ENCODE measurements at places on chromosomes 11 and 22. TPM values are rescaled to one million over a fixed set of nuclear protein-coding genes. Genes with fewer than 3 reads are reported as not detected.

DNA sequence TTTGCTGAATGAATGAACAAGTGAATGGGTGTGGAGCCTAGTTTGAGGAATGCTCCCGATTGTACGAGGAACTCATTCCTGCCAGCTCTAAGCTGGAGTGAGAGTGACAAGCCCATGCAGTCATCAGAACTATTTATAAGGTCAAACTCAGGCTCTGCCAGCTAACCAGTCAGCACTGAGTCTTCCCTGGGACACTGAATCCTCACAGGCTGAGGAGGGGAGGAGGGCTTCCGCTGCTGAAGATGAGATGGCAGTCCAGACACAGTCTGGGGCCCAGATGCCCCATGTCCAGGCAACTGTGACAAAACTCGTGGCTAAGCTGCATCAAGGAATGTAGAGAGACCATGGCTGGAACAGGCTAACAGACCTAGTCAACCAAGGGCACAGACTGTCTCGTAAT, 4.0 kb downstream of the LRP4 start:
- DNase-seq: no peak

GRCh38 chr11:74139151-74139918, 31.5 kb downstream of the C2CD3 start:
- peak; percentile 9 for DNase-seq

GRCh38 chr11:75276186-75276585, 35.6 kb downstream of the TPBGL start:
- no peak for DNase-seq

- DNase-seq: no peak
Observed at GRCh38 chr22:16789860-16790493, 35.2 kb downstream of the XKR3 start.

DNA sequence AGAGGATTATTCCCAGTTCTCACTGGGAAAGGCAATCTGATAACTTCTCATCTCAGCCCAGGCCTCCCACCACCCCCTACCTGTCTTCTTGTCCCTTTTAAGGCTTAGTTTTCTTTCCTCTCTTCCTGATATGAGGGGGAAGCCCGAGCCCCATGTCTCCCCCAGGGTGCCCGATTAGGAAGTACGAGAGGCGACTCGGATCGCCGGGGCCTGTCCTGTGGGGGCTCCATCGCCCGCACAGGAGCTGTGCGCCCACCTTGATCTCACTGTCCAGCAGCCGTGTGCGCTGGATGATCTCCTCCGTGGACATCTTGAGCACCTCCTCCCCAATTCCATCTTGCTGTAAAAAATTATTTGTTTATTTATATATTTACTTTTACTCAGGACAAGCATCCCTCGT, 628 bp downstream of the PSMC3 start:
- DNase-seq: no peak

GRCh38 chr11:114215871-114216795, 80.1 kb upstream of the NNMT start:
- DNase-seq: no peak

TSPAN32 gene
- 0.18 TPM for polyA plus RNA-seq

DMC1 gene
- polyA plus RNA-seq: not detected

DNA sequence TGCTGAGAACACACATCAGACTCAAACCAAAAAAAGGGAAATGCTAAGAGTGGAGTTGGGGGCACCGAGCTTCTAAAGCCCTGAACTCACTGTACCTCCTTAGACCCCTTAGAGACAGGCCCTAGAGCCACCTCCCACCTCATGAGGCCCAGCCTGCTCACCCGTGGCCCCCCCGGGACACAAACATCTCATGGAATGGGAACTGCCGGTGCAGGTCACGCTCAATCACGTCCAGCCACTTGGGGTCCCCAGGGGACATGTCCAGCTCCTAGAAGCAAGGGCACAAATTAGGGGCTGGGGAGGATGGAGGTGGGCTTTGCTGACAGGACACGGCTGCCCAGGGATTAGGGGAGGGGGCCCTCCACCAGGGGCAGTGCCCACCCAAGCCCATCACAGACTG, 6.3 kb upstream of the CASTOR1 start:
- no peak for DNase-seq

- DNase-seq: no peak
Observed at GRCh38 chr11:5280582-5281102, 10.9 kb upstream of the HBE1 start.

OR4D10 gene
- polyA plus RNA-seq: not detected

GNAZ gene
- 5.4 TPM for polyA plus RNA-seq

- peak; percentile 58 for DNase-seq
Observed at GRCh38 chr11:70158201-70158600, 44.9 kb upstream of the FADD start.

DNA sequence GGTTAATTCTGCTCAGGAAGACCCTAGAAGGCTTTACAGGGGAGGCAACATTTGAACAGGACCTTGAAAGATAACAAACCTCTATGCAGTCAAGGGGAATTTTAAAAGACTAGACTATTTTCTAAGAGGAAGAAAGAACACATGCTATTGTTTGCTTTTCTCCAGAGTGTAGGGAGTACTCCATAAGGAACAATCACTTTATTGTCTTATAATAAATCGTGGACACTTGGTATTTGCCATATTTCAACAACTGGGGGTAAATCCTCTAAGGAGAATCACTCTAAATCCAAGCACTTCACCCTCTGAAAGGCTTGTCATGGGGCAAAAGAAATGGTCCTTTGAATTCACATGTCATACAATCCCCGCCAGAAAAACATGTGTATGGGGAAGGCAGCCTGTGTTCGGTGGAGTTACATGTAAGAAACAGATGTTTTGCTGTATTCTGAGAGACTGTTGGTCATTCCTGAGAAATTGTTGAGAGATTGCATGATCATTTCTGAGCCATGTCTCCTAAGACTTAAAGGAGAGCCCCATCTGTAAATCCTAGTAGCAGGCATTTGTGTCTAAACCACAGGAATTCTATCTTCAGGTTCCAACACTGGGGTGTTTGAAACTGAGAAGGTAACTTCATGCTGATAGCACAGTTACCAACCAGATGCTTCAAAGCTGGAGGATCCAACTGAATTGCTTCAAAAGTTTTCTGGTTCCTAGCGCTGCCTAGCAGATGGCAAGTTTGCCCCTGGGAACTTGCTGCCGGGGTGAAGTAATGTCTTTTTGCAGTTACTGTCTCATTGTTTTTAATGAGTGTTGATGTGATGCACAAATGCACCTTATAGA, 66.8 kb downstream of the FZD4 start:
- no peak for DNase-seq

PHLDB1 gene
- polyA plus RNA-seq: 104 TPM

- DNase-seq: no peak
Observed at GRCh38 chr22:42331014-42331413, 60.6 kb upstream of the TCF20 start.

RAB38 gene
- polyA plus RNA-seq: 0.66 TPM

- no peak for DNase-seq
Observed at GRCh38 chr11:82811369-82811768, 77.7 kb upstream of the FAM181B start.

MUC2 gene
- not detected for polyA plus RNA-seq

- DNase-seq: no peak
Observed at GRCh38 chr11:112634551-112634950, 326.7 kb upstream of the NCAM1 start.

XKR3 gene
- polyA plus RNA-seq: not detected

PANX2 gene
- polyA plus RNA-seq: 1.3 TPM

ABCC8 gene
- 0.71 TPM for polyA plus RNA-seq

DNA sequence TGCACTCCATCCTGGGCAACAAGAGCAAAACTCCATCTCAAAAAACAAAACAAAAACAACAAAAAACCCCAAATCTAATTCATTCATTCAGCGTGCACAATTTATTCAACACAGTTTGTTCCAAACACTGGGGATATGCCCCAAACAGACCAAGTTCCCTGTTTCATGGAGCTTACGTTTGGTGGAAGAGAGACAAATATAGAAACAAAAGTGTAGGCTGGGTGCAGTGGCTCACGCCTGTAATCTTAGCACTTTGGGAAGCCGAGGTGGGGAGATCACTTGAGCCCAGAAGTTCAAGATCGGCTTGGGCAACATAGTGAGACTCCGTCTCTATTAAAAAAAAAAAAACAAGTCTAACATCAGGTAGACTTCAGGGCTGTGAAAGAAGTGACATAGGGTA, 52.4 kb downstream of the PTPRJ start:
- DNase-seq: no peak

GRCh38 chr11:1943977-1944376, 3.2 kb upstream of the MRPL23 start:
- no peak for DNase-seq

CYTH4 gene
- polyA plus RNA-seq: 0.03 TPM

DNA sequence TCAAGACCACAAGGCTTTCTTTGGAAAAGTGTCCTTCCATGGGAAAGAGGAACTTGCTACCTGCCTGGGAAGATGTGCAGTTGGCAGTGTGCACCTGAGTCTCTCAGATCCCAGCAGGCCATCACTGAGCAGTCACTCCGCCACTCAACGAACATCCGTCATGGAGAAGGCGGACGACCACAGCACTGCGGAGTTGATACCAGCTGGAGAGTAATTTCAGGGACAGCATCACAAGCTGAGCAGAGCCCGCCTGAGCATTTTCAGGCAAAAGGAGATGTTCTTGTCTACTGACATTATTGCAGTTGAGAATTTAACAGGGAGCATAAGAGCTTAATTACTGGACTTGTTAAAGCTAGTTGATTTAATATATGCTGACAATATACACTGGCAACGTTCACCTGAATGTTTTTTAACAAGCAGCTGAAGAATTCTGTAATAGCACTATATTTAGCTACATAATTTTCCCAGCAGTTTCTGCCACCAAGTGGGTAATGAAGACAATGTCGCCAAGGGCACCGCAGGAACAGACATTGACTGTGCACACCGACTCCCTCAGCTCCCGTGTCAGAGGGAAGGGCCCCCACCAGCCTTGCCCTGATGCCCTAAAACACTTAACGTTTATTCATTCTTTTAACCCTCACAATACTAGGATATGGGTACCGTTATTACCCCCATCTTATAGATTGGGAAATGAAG, 52.4 kb upstream of the ARFGAP3 start:
- no peak for DNase-seq

MYEOV gene
- 3.6 TPM for polyA plus RNA-seq

GRCh38 chr11:33930317-33931021, 38.6 kb upstream of the LMO2 start:
- no peak for DNase-seq

DNA sequence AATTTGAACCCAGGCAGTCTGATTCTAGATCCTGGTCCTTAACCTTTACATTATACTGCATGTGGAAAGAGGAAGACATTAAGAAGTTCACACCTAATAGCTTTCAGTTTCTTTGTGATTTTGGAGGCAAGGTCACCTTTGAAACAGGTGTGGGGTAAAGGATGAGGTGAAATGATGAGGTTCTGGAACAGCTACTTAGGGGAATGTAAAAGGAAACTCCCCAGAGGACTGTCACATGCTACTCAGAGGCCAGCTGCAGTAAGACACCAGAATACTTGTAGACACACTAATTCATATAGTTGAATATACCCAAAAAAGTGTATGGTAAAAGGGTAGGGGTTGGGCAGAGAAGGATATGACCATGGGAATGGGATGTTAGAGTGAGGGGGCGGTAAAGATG, 5.4 kb downstream of the APIP start:
- no peak for DNase-seq

MAJIN gene
- polyA plus RNA-seq: not detected

UBQLNL gene
- polyA plus RNA-seq: 0.10 TPM

MFRP gene
- polyA plus RNA-seq: not detected

DNA sequence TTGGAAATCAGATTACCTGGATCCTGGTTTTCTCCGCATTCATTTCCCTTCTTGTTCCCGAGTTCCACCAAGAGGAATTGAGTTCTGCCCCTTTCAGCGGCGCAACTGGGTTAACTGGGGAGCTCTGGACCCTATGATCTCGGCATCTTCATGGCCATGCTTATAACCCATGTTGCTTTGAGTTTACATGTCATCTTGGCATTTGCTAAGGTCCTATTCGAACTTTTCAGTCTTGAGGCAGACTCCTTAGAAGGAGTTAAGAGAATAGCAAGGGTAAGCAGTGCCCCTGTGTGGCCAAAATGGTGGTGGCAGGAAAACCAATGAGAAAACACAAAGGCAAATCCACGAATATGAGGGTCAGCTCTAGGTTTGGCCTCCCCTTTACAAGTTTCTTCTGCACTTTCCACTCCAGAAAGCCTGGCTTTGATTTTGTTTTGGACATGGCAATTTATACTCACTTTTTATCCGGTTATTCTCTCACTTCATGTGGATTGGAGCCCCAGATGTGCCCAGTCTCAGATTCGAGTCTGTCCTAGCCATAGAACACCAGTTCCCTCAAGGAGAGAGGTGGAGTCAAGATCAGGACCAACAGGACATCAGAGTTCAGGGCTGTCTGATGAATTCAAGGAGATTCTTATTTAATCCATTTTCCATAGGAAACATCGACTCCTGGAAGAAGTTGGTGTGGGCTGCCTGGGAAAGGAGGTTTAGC, 55.3 kb upstream of the FBXO3 start:
- peak; percentile 78 for DNase-seq

Measured in SK-N-SH (cell line).